ENCODE measurements at places on chromosomes 7 and 10.

- no peak for DNase-seq
Observed at GRCh38 chr10:125708971-125709503, 10.5 kb upstream of the EDRF1 start.

DNA sequence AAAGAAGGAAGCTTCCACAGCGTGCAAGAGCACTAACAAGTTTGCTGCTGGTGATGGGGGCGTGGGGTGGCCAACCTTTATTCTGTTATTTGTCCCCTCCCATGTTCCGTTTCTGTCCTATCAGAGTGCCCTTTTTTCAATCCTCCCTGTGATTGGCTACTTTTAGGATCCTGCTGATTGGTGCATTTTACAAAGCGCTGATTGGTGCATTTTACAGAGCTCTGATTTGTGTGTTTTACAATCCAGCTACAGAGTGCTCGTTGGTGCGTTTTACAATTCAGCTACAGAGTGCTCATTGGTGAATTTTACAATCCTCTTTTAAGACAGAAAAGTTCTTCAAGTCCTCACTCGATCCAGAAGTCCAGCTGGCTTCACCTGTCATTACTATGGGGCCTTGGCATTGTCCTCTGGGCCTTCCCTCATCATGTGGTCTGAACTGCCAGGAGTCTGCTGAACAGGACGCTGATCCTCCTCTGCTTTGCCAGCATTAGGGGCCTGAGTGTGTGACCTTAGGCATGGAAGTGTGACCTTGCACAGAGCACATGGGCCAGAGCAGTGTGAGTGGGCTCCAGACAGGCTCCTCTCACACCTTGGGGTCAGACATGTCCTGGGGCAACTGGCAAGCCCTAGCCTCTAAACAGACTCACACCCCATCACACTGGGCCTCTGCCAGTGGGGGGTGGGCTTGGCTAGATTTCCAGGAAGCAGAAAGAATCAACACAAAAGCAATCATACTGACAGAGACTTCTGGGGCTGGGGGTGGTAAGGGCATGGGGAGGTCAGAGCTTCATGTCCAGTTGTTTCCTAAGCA, 167.4 kb downstream of the PTPN20 start:
- DNase-seq, result no peak

GRCh38 chr7:70060298-70061068, 462.2 kb downstream of the AUTS2 start:
- DNase-seq, result no peak

DNA sequence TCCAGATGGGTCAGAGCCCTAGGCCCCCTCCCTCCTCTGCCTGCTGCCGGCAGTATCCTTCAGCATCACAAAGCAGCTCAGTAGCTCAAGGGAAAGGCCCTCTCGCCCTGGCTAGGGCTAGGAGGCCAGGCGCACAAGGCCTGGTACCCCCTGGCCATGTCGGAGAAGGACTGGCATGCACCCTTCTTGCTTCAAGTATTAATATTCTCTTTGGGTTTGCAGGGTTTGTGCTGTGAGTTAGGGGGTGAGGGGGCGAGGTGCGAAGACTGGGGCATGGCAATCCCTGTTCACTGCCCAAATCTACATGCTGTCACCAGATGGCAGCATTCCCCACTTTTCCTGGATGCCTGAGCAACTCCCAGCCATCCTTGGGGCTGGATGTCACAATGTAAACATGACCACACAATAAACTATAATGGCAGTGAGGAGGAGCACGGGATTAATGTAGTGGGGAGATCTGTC, 105.2 kb downstream of the NEURL1 start:
- DNase-seq, result no peak

DNA sequence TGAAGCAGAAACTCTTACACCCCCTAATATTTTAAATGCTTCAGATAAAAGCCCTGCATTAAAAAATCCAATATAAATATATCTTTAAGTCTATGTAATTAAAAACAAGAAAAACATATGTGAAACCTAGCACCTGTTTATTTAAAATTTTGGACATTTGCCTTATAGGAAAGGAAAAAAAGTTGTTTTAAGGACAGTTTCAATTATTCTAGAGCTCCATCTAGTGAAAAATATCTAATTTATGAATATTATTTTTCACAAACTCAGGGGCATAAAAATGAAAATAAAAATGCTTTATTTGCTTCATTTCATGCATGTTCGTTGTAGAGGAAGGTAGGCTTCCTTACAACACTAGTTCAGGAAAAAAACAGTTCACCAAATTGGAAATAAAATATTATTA, 26.1 kb downstream of the ENKUR start:
- no peak for DNase-seq

GRCh38 chr7:130946114-130946513, 212.1 kb upstream of the KLF14 start:
- no peak for DNase-seq

GRCh38 chr10:32031424-32031823, 24.8 kb downstream of the KIF5B start:
- DNase-seq, result no peak

GRCh38 chr10:102453502-102453901, 2.2 kb upstream of the C10orf95 start:
- no peak for DNase-seq

DNA sequence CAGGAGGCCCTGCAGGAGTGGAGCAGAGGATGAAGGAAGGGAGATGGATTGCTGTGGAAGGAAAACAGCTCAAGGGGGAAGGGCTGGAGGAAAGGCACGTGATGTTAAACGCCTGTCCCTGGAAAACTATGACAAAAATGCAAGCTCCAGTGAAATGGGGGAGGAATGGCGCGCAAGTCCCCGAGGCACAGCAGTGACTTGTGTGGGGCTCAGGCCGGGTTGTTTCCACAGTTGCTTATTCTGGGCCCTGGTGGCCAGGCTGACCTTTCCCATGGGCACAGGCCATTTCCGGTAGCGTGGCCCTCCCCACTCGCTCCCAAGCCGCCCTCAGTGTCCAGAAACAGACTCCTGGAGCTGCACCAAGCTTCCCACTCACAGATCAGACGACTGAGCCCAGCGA, 68.1 kb upstream of the PDGFA start:
- no peak for DNase-seq
